ENCODE measurements at places on chromosomes 7 and 10. TPM values are rescaled to one million over a fixed set of nuclear protein-coding genes. Genes with fewer than 3 reads are reported as not detected.
A peak's percentile ranks its signal among the peaks of the same experiment; 100 is the strongest.

DNA sequence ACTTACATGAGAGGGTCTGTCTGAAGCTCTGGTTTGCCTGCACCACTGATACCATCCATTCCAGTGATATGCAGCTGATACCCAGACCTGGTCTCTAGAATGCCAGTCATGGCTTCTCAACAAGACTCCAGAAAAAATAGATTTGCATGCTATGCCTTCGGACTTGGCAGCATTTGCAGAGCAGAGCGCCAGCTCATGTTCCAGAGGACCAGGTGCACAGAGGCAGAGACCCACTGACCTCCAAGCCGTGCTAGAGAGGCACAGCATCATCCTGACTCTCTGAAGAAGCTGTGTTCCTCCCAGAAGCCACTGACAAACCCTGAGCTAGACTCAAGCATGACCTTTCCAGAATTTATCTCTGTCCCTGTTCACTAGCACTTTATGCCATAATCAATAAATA, 6.9 kb upstream of the PRKAG2 start:
- no peak for DNase-seq

GRCh38 chr10:77304192-77304591, 333.4 kb downstream of the KCNMA1 start:
- DNase-seq = no peak

GRCh38 chr10:132163278-132163765, 23.4 kb upstream of the DPYSL4 start:
- DNase-seq = peak; percentile 69

The PAX4 gene
- not detected for polyA plus RNA-seq

DNA sequence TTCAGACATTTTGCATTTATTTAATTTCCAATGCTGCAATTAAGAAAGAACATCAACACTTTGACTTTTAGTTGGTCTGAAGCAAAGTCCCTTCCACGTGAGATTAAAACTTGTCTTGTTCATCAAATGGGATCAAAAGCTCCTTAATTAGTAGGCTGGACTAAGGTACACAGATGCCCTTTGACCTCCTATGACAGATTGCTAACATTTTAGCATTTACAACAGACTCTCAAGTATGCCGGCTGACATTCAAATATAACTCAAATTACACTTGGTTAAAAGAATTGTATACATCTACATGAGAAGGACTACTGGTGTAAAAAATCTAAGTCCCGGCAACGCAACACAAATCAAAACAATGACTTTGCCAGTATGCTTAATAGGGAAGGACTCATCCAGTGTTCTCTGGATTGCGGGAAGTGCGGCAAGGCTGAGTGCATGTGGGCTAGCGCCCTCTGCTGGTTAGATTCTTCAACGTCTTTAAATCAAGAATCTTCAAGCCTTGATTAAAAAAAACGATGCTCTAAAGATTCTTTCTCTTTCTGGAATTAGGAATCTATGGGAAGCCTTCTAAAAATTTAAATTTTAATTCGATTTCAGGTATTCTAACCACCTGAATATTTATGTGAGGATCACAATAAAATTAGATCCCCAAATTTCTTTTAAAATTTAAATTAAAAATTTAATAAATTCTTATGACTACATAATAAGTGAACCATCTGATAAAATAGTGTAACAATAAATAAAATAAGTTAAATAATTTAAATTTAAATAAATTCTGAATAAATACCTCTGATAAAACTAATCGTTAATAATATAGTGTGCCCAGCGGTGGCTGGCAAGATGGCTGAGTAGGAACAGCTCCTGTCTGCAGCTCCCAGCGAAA, 444.7 kb downstream of the DGKB start:
- peak; percentile 51 for DNase-seq

The ELAPOR2 gene
- 5.3 TPM for polyA plus RNA-seq

The CPEB3 gene
- 4.6 TPM for polyA plus RNA-seq
